ENCODE measurements at places on chromosomes 2 and 18.
A peak's percentile ranks its signal among the peaks of the same experiment; 100 is the strongest.

DNA sequence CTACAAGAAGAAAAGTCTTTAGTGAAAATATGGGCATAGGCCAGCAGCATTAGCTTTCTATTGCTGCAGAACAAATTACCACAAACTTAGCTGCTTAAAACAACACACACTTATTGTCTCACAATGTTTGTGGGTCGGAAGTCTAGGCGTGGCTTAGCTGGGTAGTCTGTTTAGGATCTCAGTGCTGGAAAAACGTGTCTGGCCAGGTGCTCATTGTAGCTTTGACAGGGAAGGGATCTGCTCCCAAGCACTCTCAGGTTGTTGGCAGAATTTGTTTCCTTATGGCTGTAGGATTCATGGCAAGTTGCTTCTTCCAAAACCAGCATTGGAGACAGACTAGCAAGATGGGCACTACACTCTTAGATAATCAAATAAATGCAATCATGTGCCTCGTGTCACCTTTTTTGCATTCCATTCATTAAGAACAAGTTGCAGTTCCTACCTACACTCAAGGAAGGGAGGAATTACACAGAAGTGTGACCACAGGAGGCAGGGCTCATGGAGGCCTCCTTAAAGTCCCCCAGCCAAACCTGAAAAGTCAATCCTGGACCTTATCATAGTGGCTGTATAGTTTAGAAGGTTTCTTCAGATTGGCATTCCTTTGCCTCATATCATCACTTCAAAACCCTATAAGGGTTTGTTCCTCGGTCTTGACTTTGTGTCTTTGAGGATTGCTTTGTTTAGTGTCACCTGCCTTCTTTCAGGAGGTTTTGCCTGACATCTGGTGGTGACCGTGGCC, 17.3 kb downstream of the MRPL30 start:
- DNase-seq = no peak

GRCh38 chr2:7621018-7621814, 704.0 kb downstream of the RNF144A start:
- no peak for DNase-seq

GRCh38 chr18:38940475-38940862, 1374.9 kb upstream of the CELF4 start:
- no peak for DNase-seq

DNA sequence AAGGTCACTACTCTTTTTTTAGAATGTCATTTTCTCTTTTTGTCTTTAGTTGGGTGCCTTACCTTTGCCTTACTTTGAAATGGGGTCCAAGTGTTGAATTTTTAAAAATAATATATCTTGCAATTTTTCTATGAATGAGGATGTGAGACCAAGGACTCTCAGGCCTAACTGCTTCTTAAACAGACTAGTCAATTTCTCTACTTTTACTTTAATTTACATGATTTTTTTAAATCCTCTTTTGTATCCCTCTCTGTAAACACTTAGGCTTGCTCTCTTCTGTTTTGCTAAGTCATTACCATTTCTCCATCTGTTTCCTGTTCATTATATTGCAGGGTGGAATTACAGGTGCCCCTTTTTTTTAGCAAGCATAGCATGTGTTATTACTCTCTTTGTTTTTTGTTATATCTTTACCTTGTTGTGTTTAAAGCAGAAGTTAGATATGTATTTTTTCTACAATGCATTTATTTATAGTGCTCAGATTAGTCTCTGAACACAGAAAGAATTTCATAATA, 261.8 kb downstream of the SPAG16 start:
- DNase-seq = no peak

GRCh38 chr18:10715791-10716190, 190.0 kb downstream of the NAPG start:
- no peak for DNase-seq

- DNase-seq = no peak
Observed at GRCh38 chr2:75484840-75485239, 75.9 kb downstream of the EVA1A start.

- DNase-seq = no peak
Observed at GRCh38 chr2:70842401-70842800, 6.8 kb upstream of the CD207 start.

DNA sequence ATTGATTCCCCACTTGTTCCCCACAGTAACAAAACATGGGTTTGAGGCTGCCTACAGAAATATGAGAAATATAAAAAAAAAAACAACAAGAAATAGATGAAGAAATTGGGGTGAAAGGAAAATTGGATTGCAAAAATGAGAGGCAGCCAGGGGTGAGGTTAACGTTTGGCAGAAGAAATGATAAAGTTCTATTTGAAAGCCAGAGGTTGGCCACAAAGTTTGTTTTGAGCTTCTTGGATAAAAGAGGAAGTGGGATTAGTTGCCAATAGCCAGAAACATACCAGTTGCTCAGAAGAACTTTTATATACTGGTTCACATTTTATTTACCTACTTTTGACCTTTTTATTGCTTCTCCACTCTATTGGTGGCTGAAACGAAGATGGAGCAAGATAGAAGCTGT, 67.5 kb downstream of the FASTKD2 start:
- DNase-seq = no peak

DNA sequence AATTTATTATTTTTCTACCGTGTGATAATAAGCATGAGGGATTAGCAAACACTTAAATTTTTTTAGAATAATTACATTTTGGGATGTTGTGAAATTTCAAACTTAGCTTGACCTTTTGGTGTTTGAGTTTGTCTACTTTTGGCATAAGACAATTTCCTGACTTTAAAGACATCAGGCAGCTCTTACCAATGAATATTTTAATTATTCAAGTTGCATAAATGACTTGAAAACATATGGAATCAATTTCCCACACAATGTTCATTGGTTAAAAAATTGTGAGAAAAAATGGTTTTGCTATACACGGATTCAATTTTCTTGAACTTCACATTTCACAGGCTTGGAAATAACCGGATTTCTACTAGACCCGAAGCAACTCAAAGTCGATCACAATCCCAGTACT, 243.4 kb downstream of the IKZF2 start:
- DNase-seq = no peak

DNA sequence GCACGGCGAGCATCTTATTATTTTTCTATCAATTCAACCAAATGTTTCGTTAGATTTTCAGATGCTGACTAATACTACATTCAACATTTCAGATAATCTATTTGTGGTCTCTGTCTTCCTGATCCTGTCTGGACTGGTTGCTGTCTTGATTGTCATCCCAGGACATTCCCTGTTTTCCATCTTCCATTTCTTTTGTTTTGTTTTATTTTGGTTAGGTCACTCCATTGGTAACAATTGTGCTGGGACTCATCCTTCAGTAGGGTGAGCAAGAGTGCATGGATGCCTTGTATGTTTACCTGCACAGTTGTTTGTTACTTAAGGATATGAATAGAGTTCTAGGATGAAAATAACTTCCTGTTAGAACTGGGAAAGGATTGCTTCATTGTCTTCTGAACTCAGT, 55.9 kb upstream of the ACYP2 start:
- no peak for DNase-seq

- DNase-seq = no peak
Observed at GRCh38 chr18:79774111-79774510, 23.6 kb upstream of the KCNG2 start.

GRCh38 chr2:19072161-19072560, 286.3 kb downstream of the OSR1 start:
- no peak for DNase-seq

- no peak for DNase-seq
Observed at GRCh38 chr2:215882689-215883088, 130.7 kb downstream of the MREG start.

- DNase-seq = no peak
Observed at GRCh38 chr2:14189929-14190328, 442.6 kb upstream of the LRATD1 start.

DNA sequence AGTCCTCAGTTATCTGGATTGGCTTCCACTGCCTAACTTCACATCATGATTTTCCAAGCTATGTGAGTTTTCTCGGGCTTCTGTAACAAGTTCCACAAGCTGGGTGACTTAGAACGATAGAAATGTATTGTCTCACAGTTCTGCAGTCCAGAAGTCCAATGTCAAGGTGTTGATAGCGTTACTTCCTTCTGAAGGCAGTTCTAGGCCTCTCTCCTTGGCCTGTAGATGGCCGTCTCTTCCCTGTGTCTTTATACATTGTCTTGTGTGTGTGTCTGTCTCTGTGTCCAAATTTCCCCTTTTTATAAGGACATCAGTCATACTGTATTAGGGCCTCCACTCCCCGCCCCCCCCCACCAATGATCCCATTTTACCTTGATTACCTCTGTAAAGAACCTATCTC, 7.5 kb downstream of the LTBP1 start:
- DNase-seq = no peak

GRCh38 chr2:144227427-144228105, 292.4 kb downstream of the ZEB2 start:
- DNase-seq = no peak

DNA sequence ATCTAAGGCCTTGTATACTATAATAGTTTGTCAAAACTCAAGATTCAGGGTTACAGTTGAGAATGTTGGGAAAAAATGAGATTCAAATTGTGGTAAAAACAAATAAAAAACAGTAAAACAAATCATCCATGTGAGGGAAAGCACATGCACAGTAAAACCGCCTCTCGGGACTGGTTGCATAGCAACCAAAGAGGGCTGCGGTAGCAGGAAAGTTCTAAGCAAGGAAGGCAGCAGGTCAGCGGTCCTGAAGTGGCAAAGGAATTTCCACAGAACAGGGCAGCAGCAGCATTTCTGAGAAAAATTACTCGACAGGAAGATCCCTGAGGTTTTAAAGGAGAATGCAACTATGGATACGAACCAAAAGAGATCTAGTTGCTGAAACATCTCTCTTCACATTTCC, 93.7 kb downstream of the DYNAP start:
- DNase-seq = no peak

DNA sequence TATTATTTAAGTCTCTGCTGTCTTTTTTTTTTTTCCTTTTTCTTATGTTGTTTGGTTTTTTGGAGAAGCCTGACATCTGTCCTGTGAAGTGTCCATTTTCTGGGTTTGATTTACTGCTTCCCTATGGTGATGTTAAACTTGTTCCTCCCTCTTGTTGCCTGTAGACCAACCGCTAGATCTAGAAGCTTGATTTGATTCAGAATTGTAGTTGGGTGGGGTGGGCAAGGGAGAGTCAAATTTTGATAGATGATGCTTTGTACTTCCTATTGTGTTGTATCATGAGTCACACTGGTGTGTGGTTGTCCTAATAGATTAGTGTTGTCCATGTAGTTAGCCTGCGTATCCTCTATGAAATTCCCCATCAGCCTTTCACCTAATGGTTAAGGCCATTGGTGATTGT, 35.4 kb downstream of the CAB39 start:
- DNase-seq = no peak

DNA sequence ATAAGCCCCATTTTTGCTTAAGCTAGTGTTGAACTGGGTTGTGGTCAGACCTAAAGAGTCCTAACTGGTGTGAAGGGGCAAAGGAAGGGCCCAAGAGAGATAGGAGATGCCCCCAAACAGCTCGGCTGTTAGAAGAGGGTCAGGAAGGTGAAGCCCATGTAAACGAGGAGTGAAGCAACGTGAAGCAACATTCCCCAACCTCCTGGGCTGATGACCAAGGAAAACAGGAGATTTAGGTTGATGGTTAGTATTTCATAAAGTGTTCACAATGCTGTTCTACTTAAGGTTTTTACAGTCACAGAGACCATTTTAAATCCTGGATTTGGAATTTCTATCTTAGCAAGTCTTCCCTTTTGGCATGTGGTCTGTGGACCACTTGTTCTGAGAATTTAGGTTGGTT, 144.0 kb upstream of the SERPINE2 start:
- no peak for DNase-seq

DNA sequence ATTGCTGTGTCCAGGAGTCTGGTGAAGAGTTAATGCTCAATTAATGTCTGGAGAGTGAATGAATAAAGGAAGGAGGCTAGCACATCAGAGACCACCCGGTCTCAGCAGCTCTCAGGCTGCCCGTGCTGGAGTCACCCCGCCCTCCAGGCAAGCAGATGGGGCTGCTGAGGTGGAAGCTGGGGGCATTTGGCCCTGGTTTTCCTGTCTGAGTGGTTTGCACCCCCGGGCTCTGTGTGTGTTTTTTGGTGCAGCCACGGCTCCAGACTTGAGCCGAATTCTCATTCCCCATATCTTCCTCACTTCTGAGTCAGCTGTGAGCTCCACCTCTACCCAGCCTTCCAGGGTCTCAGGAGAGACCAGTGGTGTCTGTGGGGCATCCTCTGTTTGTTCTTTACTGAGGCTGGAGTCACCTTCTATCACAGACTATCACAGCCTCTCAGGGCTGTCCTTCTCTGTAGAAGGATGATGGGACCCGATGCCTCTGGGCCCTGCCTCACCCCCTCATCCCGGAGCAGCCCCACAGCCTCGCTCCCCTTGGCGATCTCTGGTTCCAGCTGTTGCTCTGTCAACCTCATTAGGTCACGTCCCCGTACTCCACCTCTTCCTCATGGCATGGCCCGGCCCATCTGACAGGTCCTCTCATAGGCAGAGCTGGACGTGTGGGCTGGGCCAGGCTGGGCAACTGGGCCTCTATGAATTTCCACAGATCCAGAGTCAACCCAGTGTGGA, 60.8 kb downstream of the HS1BP3 start:
- no peak for DNase-seq

DNA sequence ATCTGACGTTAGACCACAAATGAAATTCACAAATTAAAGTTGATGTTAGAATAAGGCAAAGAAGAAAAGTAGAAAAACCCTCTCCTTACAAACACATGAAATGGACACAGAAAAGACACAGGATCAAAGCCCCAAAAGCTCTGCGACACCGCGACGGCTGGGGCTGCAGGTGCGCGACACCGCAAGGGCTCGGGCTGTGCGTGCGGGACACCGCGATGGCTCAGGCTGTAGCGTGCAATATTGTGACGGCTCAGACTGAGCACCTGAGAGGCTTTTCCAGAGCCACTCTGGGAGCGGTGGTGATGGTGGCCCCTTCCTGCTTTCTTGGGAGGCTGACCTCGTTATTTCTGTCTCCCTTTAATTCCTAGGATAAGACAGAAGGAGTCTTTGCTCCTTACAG, 256.9 kb downstream of the TWIST2 start:
- DNase-seq = no peak

DNA sequence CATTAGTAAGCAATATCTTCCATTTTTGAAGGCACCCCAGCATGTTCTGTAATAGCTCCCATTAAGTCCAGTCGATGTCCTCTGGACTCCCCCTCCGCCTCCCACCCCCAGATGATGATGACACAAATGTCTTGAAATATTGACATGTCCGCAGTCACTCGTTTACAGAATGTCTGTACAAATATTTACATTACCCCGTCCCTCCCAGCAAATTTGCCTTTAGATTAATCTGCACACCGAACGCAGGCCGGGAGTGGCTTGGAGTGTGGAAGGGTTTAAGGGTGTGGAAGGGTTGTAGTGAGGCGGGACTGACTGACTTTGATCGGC, 853 bp upstream of the OSBPL6 start:
- peak; percentile 7 for DNase-seq
